ENCODE measurements at places on chromosomes 5 and 9.
A peak's percentile ranks its signal among the peaks of the same experiment; 100 is the strongest.

- DNase-seq: no peak
These were observed 1.9 kb downstream of the IARS1 start for GRCh38 chr9:92291577-92291976.

DNA sequence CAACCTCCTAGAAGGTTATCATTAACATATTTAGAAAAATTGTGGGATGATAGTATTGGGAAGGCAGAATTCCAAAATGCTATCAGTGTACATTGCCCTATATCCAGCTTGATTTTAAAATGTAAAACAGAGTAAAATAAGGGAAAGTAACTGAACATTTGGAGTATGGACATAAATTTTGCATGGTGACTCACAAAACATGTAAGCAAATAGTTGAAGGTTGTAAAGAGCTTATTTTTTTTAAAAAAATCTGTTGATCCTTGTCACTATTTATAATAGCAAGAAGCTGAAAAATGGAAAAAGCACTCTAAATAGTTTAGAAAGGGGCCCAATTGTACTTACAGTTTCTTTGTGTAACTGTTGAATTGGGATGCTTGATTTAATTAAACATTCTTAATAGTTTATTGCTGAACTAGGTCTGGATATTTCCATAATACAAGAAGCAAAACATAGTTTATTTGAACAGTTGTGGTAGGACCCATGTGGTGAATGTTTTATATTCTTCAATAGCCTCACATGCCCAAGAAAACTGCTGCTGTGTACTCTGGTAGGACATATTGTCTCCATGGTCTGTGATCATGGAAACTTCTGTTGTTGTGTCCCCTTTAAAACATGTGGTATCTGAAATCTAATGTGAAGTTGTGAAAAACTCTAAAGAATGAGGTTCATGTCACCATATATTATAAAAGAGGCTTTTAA, 82.4 kb downstream of the NNT start:
- DNase-seq: peak; percentile 46

- no peak for DNase-seq
These were observed 746.7 kb upstream of the C9orf72 start for GRCh38 chr9:28319981-28320380.

GRCh38 chr9:108751369-108751768, 104.4 kb downstream of the ACTL7B start:
- no peak for DNase-seq

DNA sequence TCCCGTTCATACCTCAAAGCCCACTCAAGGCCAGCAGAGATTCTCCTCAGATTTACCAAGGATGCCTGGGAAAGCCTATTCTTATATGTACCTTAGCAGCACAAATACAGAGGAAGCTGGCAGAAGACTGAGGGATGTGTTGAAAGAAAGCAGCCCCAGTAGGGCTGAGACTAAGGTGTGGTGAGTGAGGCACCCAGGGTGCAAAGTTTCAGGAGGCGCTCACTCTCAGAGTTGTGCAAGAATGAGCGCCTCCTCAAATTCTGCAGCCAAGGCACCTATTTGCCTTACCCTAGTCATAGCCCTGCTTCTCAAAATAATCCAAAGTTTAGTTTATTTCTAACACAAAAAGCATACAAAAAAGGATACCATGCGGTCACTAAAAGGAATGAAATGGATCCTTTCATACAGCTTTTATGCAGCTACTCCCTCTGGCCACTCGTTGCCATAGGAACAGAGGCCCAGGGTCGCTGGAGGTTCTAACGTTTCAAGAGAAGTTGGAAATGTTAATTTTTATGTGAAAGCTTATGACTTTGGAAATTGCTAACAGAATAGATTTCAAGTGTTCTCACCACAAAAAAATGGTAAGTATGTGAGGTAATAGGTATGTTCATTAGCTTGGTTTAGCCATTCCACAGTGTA, 79.7 kb upstream of the SMIM23 start:
- DNase-seq: no peak

DNA sequence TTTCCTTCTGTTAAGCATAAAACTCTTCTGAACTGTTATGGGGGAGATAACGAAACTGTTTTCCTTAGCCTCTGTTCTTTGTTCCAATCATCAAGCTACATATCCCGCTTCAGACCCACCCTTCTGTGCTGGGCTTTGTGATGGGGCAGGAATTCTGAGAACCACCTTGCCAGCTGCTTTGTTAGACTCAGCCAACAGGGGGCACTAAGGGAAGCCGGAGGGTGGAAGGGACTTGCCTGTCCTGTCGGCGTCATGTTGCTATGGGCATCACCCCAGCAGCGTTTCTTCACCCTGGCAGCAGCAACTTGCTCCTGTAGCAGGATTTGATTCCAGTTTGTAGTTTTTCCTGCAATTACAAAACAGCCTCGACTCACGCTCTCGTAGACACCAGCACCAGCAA, 169.1 kb downstream of the CAAP1 start:
- no peak for DNase-seq

DNA sequence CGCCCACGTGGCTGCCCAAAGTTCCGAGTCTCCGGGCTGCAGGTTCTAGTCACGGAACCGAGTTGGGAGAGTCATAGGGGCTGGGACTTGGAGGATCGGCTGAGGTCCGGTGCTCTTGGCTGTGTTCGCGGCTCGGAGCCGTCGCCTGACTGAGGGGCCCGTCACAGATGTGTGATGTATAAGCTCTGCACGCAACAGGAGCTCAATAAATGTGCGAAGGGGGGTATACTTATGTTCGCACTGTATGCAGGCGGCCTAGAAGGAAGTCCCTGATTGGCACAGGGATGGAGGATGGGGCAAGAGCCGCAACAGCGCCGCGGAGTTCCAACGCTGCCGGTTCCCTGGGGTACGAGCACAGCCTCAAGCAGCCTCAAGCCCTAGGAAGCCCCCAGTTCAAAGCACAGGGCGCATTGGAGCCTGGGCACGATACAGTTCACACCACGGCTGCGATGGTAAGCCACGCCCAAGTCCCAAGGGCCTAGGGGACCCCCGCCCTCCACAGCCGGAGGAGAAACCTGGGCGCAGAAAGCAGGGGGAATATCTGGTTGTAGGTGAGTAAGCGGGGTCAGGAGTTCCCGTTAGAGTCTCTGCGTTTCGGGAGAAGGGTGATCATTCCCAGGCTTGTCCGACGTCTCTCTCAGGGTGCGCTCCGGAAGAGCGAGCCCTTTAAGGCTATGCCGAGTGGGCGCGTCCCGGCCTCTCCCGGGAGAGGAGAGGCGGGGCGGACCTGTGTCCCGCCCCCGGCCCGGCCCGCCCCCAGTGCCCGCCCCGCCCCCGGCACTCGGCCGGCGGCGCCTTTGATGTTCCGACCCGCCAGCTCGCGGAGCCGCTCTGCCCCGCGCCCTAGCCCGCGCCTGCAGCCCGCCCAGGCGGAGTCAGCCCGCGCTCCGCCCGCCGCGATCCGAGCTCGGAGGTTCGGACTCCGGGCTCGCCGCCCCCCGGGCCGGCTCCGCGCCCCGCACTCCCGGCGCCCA, at the start of gene TCF7:
TCF7 (plus strand) TSS at position 780 of the 974 bp plus-strand sequence. CDS start 226 bp downstream, outside the sequence.
- DNase-seq: no peak

DNA sequence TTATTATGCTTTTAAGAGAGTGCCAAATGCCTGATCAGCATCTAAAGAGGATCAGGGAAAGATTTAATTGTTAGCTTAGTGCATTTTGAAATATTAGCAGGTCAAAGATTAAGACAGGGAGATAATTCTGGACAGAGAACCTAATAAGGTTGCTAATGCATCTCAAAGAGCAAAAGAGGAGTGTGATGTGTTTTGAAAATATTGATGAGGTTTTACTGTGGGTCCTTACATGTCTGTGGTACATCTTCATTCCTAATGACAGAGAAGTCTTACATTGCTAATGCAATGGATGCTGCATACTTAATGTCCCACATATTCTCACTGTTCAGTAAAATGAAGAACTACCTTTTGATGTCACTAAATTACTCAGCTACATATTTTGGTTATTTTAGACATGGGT, 154.1 kb downstream of the TAF11L14 start:
- DNase-seq: no peak

- DNase-seq: no peak
These were observed 37.1 kb downstream of the CDK5RAP2 start for GRCh38 chr9:120542701-120543490.

GRCh38 chr5:142109331-142110045, 909 bp downstream of the NDFIP1 start:
- DNase-seq: no peak

- no peak for DNase-seq
These were observed 63.9 kb downstream of the C9orf152 start for GRCh38 chr9:110143950-110144545.

- no peak for DNase-seq
These were observed 42.0 kb upstream of the ADRA1B start for GRCh38 chr5:159874263-159874662.

GRCh38 chr5:73922875-73923557, 297.0 kb downstream of the ARHGEF28 start:
- no peak for DNase-seq

GRCh38 chr9:114504341-114505186, 709 bp downstream of the WHRN start:
- no peak for DNase-seq

GRCh38 chr5:111755942-111756381, 1.0 kb downstream of the NREP start:
- no peak for DNase-seq

GRCh38 chr5:123514615-123515355, 2.8 kb downstream of the CSNK1G3 start:
- no peak for DNase-seq

- no peak for DNase-seq
These were observed 36.8 kb downstream of the SLC44A1 start for GRCh38 chr9:105281272-105281671.

Data from smooth muscle cell of the brain vasculature (primary cell).